Activated CD4-positive, alpha-beta T cell treated with anti-CD3 and anti-CD28 coated beads, Interleukin-2, amount 50 U/mL, for 24 hours (primary cell): ENCODE measurements at places on chromosomes 2 and 18.

DNA sequence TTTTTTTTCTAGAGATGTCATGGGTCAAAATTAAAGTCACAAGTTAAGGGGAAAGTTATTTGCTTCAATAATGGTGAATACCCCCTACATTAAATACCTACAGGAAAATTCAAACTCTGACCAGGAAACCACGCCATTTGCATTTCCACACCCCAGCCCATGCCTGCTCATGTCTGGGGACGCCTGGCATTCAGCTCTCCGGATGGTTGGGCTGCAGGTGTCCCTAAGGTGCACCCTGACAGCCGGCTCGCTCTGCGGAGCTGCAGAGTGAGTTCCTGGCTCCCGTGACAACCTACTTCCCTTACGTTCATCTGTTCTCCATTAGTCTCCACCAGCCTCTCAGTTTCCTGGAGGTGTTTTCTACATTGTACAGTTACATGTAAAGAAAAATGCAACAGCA lies 122.7 kb upstream of the RIOK3 start:
- no peak for DNase-seq

DNA sequence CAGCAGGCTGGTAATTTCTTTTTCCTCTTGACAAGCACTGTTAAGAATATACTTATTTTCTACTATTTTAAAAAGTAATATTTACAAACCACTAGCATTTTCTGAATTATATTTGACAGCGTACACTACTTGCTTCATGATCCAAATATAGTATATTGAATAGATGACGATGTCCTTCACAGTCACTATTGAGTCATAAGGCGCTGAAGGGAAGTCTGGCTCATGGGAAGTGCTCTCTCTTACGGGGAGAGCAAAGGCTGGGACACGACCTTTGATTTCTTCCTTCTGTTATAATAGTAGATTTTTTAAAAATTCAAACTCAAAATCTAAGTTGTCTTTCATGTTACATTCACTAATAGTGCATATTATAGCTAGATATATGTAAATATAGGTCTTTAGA lies 357.1 kb downstream of the SOCS6 start:
- no peak for DNase-seq

DNA sequence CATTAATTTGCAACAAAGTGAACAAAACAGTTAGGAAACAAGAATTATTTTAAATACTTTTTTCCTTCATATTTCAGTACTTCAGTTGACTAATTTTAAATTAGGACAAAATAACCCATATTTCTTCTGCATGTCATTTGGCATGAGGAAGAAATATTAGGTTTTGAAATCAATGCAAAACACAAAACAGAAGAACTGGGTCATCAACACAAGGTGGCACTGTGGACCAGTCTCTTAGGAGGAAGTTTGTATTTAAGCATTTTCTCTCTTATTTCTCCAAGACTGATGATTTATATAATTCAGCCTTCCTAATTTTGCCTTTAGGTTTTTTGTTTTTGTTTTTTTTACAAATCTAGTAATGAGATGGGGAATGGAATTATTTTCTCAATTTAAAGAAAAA lies 352.8 kb upstream of the KCNH7 start:
- no peak for DNase-seq

DNA sequence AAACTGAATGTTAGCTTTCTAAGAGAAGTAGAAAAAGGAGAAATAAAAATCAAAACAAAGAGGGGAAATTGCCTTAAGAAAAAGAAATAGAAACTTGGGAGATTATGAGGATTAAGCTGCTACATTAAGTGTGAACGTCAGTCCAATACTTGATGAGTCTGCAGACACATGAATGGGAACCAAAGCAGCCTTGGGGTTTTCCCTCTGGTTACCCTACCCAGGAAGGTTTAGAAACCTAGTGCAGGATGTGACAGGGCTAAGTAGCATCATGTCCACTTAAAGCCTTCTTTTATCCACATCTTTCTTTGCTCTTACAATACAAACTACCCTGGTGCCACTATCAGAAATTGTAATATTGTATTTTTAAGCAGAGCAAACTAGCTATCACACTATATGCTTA lies 22.3 kb downstream of the SLC35F5 start:
- DNase-seq = no peak

GRCh38 chr18:44708451-44709083 lies 27.9 kb downstream of the SETBP1 start:
- no peak for DNase-seq

GRCh38 chr2:75792146-75792545 lies 81.4 kb upstream of the GCFC2 start:
- no peak for DNase-seq

DNA sequence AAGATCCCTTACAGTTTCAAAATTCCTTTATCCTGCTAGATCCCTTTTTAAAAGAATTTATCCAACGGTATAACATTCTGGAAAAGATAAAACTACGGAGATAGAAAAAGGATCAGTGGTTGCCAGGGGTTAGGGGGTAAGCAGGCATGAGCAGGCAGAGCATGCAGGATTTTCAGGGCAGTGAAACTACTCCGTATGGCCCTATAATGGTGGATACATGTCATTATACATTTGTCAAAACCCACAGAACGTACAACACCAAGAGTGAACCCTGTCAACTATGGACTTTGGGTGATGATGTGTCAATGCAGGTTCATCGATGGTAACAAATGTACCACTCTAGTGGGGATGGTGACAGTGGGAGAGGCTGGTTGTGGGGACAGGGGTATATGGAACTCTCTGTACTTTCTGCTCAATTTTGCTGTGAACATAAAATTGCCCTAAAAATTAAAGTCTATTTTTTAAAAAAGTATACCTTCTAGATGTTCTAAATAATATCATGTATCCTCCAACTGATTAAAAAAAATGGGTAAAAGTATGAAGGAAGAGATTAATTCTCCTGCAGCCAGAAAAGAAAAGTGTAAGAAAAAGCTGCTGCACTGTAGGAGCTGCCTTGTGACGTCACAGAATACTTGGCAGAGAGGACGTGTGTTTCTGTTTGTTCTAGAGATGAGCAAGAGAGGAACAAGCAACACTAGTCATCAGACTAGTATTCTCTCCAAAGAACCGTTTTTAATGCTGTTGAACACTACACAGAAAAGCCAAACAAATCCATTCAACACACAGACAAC lies 23.6 kb downstream of the ANKRD44 start:
- no peak for DNase-seq

DNA sequence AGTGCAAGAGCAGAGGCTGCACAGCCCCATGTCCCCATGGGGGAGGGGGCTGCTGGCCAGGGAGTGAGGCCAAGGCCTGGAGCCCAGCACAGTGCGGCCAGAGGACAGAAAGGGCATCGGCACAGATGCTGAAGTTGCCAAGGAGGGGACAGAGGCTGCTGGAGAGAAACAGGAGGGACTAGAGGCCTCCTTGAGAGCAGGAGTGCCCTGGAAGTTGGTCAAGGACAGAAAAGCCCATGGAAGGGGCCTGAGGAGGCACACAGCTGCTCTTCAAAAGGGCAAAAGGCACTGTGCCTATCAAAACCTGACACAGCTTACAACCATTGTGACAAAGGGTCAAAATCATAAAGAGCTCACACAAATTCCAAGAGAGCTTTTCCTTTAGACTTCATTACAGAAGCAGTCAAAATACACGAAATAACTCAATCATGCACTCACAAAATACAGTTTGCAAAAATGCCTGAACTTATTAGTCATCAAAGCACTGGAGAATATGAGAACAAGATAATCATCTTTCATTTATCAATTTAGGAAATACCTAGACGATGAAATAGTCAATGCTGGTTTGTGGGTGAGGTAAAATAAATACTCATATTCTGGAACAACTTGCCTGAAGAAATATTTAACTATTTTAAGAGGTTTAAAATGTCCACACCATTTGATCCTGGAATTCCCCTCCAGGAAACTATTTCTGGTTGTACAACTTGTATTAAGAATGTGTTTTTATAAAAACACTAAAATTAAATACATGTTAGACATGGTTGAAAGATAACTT lies 79.6 kb downstream of the USP40 start:
- no peak for DNase-seq

DNA sequence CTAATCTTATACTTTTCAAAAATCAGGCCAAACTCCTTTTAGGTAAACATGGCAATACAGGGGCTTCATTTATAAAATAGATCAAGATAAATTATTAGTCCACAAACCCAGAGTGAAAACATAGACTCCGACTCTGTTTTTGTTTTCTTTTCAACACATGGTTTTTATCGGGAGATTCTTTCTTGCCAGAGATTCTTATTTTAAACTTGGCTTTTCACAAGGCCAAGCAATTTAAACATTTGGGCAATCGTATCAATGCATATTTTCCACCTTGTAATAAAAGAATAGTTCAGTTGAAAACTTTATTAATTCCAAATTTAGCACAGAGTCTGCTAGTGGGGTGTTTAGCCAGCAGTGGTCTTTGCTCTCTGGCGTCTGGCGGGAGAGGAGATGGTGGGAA lies 71.9 kb downstream of the SOX11 start:
- DNase-seq = no peak

DNA sequence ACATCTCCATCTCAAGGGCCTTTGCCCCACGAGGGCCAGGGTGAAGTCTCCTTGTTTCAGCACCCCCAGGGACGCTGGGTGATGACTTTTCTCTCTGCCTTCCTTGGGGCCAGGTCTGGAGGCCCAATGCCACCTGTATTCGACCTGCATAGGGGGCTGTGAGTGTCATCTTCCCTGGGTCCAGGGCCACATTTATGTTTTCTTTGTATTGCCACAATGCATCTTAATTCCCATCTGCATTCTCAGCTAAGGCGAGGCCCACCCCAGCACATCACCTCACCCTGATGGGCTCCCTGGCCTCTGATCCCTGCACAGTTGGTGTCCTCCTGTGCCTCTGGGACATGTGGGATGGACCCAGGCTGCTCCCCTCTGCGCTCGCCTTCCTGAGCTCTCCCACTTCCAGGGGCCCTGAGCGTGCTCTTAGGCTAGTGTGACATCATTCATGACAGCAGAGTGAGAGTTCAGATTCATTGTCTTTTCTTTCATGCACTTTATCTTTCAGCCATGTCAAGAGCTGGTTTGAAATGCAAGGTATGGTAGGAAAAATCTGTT lies 122.0 kb upstream of the COPS8 start:
- no peak for DNase-seq

DNA sequence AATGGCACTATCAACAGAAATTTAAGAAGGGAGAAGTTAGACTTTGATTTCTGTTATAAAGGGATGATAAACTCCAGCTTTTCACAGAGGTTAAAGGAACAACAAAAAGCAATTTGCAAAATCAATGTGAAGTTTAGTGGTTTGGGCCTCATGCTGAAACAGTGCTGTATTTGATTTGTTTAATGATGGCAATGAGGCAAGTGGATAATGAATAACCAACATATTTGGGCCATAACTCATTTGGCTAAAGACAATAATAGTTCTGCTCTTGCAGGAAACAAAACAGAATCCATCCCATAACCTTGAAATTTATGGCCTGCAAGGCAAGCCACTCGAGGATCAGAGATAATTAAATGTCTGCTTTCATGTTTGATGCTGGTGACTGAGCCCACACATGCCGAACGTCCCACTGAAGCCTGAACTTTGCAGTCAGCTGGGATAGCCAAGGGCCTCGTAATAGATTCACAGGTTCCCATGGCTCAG lies 56.5 kb downstream of the TPGS2 start:
- DNase-seq = no peak

- DNase-seq = no peak
Observed at GRCh38 chr2:159968279-159968900, 94.0 kb downstream of the PLA2R1 start.

- DNase-seq = no peak
Observed at GRCh38 chr2:12002215-12002614, 255.8 kb downstream of the LPIN1 start.

DNA sequence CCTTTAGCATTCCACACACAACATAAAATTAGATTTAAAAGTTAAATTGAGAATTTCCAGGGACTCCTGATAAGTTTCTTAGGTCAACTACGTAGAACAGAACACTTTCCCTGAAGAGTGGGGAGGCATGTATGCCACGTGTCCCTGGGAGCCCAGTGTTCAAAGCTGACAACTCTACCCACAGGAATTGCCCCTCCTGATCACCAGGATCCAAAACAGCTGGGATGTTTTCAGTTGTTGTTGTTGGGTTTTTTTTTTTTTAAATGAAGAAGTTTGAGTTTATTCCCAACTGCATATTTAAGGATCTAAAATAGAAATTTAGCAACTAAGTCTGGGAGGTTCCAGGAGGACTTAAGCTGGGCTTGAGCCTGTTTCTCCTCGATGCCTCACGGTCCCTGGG lies 100.5 kb downstream of the TPGS2 start:
- no peak for DNase-seq

- DNase-seq = no peak
Observed at GRCh38 chr2:11758647-11759046, 12.2 kb downstream of the LPIN1 start.

GRCh38 chr18:40056079-40056692 lies 1898.8 kb upstream of the PIK3C3 start:
- DNase-seq = no peak

GRCh38 chr18:80148326-80149199 lies 39.5 kb downstream of the ADNP2 start:
- no peak for DNase-seq

DNA sequence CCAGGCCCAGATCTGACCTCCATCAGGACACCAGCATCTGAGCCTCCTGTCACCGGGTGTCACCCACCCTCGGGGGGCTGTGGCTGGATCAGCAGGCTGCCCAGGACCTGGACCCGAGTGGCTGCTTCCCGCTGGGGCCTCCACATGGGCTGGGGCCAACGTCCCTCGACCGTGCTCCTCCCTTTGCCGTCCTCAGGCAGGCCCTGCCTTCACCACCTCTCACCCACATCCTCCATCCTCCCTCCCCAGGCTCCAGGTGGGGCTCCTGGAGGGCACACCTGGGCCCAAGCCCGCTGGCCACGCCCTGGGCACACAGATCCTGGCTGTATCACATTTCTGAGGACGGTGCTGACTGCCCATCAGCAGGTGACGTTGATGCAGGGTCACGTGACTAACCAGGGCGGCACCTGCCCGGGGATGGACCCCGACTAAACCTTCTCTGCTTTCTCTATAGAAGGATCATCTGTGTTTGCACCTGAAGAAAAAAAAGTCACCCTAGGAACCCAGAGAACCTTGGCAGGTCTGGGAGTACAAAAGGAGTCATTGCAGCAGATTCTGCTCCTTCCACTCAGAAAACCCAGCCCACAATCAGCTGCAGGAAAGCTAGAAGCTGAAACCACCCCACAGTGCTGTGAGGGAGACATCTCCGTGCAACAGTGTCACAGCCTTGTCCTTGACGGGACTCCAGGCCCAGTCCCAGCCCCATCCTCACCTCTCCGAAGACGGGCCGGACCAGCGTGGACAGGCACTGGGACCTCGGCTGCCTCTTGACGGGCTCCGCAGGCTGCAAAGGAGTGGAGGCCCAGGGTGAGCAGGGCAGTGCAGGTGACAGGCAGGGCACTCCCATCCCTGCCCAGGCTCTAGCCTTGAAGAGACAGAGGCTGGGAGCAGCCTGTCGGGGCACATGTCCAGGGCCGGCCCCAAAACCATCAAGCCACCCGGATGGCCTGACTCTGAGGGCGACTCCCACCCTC lies 11.2 kb downstream of the STK25 start:
- no peak for DNase-seq

GRCh38 chr2:30655211-30655610 lies 152.0 kb downstream of the CAPN13 start:
- no peak for DNase-seq

DNA sequence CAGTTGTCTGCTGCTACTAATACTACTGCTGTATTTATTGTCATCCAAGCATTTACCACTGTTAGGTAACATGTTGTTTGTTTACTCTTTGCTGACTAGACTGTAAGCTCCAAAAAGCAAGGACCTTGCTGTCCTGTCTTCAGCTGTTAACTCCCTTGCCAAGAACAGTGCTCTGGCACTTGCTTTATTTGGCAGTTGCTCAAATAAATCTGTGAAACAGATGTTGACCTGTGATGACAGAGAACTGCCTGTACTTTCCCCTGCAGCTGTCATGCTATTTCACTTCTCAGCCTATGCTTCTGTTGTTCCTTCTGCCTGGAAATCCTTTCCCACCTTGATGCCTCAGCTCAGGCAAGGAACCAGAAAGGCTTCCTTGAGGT lies 181.2 kb downstream of the ATAD2B start:
- DNase-seq = no peak
